Fibroblast of upper back skin (primary cell): ENCODE measurements at places on chromosomes 1 and 21.
A peak's percentile ranks its signal among the peaks of the same experiment; 100 is the strongest.

GRCh38 chr21:37365517-37366481 is 774 bp upstream of the DYRK1A start:
- DNase-seq, result peak; percentile 62

DNA sequence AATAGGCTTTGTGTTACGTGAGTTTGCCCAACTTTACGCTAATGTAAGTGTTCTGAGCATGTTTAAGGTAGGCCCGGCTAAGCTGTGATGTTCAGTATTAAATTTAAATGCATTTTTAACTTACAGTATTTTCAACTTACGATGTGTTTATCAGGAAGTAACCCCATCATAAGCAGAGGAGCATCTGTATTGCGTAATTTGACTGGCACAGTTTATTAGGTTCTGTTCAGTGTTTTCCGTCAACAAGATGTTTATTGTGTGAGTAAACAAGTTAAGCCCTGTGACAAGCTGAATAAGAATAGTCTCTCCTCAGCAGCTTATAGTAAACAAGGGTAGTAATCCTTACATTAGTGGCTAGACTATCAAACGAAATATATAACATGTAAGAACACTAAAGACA is 27.2 kb upstream of the SHISA4 start:
- DNase-seq, result no peak

DNA sequence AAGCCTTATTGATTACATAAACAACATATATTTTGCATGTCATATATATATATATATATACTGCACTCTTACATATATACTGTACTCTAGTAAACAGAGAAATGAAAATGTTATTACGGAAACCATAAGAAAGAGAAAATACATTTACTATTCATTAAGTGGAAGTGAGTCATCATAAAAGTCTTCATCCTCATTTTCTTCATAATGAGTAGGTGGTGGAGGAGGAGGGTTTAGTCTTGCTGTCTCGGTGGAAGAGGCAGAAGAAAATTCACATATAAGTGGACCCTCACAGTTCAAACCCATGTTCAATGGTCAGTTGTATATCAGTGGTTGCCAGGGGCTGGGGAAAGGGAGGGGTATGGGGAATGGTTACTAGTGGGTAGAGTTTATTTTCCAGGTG is 8.0 kb upstream of the IFNLR1 start:
- no peak for DNase-seq

- DNase-seq, result no peak
Measured at GRCh38 chr1:8402109-8402710, 84.3 kb downstream of the SLC45A1 start.

GRCh38 chr1:206859082-206859521 is 6.3 kb upstream of the IL20 start:
- DNase-seq, result no peak

DNA sequence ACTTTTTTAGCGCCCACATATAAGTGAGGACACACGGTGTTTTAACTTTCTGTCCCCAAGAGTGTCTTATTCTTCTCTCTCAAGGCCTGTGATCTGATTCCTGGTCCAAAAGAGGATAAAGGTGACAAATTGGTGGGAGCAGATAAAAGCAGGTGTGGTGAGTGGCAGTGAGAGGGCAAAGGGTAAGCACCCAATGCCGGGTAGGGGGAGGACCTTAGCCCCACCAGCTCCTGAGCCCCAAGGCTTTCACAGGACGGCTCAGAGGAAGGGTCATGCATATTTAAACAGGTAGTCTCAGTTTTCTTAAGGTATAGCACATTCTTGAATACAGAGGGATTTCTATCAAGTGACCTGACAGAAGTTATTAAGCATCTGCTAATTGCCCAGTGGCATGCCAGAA is 19.6 kb downstream of the LBR start:
- no peak for DNase-seq

- DNase-seq, result no peak
Measured at GRCh38 chr1:154541231-154541630, 17.2 kb downstream of the UBE2Q1 start.

DNA sequence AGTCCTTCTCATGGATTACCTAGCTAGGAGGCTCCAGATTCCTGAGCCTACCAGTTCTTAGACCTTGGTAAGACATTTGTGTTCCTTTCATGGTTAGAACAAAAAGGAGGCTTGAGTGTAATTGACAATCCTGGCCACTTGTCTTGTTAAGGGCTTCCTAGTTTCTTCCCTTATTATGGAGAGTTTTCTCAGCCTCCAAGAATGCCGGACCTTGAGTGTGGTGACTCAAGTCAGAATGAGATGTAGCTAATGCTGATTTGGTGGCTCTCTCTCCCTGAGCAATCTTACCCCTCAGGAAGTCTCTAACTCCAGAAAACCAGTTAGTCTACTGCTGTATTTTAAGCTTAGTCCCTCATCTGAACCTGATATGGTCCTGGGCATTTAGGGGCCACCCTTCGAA is 14.3 kb downstream of the CHI3L2 start:
- DNase-seq, result no peak
